ENCODE measurements at places on chromosomes 5 and 9.

DNA sequence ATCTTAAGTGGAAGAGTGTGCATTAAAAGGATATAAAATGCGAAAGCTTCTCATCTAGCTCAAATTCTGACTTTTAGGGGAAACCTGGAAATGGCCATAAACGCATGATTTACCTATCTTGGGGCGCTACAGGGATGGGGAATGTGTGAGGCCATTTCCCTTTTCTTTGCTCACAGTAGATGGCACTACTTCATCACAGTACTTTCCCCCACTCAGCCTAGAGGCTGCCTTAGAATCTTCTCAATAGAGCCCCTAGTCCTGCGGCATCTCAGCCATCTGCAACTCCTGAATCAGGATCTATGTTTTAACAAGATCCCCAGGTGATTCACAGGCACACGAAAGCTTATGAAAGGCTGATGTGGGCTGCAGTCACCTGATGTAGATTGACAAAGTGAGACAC lies 110.8 kb downstream of the LHFPL2 start:
- no peak for DNase-seq

GRCh38 chr9:118170032-118170955 lies 466.1 kb downstream of the TLR4 start:
- no peak for DNase-seq

DNA sequence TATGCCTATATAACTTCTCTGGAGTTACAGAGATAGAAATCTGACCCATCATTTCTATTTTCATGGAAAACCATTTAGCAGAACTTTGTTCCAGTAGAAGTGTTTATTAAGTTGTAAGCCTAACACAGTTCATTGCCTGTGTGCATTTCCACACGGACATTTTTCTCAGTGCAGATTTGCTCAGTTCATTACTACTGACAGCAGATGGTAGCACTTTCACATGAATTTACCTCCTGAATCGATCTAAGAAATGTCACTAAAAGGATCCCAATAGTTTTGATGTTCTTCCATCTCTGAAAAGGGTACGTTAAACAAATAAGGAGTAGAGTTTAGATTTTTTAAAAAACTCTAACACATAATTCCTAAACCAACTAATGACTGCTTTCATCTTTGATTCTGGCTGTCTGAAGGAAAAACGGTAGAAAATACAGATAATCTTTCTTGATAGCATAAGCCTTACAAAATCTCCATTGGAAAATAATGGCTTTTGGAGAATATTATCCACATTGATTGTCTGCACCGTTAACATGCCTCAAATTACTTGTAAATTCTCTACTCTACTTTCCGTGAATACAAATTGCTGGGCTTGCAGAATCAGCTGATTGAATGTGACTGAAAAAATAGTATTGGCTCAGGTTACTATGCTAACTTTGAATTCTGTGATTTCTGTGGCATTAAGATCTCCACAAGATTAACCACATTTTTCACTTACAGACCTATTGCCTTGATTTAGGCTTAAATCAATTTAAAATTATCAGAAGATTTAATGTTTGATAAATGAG lies 33.1 kb downstream of the RPS23 start:
- DNase-seq, result no peak

DNA sequence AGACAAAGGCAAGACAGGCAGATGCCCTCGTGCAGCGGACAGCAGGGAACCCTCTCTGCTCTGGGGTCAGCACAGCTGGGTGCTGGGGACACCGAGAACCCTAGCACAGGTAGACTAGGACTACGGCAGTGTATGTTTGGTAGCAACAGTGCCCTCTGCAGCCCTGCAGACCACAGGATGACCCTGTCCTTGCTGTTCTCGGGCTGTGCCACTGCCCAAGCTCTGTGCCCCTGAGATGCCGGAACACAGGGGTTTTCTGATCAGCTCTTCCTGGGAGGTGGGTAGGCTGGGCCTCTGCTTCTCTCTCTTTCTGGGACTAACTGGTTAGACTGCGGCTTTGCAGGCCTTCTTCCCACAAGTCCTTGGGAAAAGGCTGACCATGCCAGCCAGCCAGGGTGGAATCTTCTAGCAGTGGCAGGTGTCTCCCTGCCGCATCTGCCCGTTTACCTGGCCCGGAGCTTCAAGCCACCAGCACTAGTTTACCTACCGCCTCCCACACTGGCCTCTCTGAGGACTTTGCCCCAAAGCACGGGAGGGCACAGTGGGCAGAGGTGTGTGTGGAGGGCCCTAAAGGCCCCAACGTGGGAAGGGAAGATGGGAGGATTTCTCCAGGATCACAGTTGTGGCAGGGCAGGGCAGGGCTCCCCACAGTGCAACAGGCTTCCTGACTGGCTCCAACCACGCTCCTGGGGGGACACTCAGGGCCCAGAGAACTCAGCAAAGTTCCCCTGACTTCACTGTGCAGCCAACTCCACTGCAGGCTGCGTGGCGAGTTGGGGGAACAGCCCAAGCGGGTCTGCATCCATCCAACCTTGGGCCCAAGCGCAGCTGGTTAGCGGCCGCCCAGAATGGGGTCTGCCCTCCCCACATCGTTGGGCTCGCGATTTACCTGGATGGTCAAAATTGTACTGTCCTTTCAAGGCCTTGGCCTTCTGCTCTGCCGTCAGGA lies 1.2 kb downstream of the UCK1 start:
- no peak for DNase-seq

GRCh38 chr5:143559586-143560109 lies 156.2 kb upstream of the NR3C1 start:
- no peak for DNase-seq

GRCh38 chr9:8649160-8649559 lies 849.6 kb upstream of the DMAC1 start:
- DNase-seq, result no peak

- no peak for DNase-seq
These were observed 43.2 kb downstream of the WWC1 start for GRCh38 chr5:168334695-168335094.

DNA sequence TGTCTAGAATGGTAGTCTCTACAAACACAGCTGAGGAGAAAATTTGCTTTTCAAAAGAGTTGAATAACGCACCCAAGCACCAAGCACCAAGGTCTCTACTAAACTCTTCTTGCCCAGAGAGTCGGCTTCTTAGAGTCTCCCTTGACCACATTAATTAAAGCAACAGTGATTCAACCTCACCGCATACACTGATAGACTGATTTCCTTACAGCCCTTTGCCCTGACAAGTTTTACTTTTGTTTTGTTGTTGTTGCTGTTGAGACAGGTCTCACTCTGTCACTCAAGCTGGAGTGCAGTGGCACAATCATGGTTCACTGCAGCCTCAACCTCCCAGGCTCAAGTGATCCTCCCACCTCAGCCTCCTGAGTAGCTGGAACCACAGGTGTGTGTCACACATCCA lies 1035.7 kb upstream of the DMAC1 start:
- no peak for DNase-seq

GRCh38 chr5:166068547-166069335 lies 2222.7 kb upstream of the WWC1 start:
- no peak for DNase-seq

GRCh38 chr5:76406014-76406413 lies 2.9 kb downstream of the IQGAP2 start:
- DNase-seq, result no peak

- DNase-seq, result no peak
These were observed 182.5 kb downstream of the GAPVD1 start for GRCh38 chr9:125444166-125444565.

DNA sequence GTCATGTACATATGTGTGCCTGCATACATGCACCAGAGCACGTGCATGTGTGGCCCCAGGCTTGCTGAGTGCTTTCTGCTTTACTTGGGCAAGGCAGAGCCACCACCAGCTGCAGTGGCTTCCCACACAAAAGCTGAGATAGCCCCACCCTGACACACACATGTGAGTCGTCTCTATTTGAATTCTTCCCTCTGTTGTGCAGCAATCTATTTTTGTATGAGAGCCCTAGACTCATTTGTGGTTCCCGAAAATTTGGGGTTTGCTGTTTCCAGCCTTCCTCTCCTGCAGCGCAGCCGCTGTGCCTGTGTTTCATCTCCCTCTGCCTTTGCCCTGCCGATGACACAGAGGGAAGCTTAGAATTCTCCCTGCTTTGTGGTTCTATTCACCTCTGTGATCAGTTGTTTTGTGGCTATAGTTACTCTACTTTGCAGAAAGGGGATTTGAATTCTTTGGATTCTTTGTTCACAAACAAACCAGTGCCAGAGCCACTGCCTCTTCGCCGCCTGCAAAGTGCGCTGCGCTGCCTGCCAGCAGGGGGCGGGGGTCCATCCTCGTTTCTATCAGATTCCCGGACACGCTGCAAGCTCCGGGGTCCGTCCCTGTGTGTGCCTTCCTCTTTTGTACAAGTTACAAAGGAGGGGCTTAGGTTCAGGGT lies 95.8 kb upstream of the DAP start:
- no peak for DNase-seq

- DNase-seq, result peak; percentile 15
These were observed 509.4 kb upstream of the KLF4 start for GRCh38 chr9:107999011-107999410.

DNA sequence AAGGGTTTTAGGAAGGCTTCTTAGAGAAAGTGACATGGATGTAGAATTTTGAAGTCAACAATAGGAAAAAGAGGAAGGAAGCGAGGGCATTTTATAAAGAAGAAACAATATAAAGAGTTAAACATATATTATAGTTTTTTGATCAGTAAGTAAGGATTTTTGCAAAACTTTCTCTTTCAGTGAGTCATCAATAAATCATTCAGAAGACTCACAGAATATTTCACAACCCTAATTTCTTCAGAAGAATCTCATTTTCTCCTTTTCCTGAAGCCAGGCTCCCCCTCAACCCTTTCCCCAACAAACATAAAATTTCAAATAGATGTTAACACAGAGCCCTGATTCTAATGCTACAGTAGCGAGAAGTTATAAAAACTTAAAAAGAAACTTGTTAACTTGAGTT lies 4.3 kb upstream of the COX7C start:
- DNase-seq, result no peak

Measured in HCT116 (cell line).